ENCODE measurements at places on chromosomes 12 and 14.

DNA sequence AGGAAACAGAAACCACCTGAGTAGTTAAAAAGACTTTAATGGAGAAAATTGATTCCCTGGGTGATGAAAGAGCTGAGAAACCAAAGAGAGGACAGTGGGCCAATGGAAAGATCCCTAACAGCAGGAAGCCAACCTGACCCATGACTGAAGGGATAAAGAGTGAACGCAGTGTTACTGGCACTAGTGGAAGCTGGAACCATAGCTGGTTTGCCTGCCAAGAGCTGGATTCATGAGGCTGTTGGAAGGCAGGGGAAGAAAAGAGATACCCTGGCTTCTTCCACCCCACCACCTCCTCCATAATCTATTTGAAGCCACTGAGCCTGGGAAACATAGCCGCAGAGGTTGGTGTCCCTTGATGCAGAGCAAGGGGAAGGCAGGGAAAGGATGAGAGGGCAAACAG lies 125.5 kb upstream of the PRKD1 start:
- no peak for DNase-seq

- DNase-seq, result no peak
Measured at GRCh38 chr14:20606190-20606901, 15.2 kb upstream of the RNASE12 start.

GRCh38 chr14:100214770-100215083 lies 24.2 kb upstream of the YY1 start:
- no peak for DNase-seq

DNA sequence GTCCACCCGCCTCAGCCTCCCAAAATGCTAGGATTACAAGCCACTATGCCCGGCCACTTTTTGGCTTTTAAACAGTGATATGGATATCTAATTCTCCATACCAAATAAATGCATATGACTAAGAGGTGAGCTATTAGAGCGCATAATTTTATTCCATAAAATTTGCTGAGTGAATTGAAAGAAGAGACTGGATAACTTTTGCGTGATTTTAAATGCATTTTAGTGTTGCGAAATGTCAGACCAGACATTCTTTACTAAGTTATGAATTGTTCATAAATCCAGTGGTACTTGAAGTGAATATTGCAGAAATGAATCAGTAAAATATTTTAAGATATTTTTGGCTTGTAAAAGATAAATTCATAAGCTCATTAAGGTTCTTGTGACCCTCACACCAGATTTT lies 50.9 kb upstream of the DIP2B start:
- no peak for DNase-seq

DNA sequence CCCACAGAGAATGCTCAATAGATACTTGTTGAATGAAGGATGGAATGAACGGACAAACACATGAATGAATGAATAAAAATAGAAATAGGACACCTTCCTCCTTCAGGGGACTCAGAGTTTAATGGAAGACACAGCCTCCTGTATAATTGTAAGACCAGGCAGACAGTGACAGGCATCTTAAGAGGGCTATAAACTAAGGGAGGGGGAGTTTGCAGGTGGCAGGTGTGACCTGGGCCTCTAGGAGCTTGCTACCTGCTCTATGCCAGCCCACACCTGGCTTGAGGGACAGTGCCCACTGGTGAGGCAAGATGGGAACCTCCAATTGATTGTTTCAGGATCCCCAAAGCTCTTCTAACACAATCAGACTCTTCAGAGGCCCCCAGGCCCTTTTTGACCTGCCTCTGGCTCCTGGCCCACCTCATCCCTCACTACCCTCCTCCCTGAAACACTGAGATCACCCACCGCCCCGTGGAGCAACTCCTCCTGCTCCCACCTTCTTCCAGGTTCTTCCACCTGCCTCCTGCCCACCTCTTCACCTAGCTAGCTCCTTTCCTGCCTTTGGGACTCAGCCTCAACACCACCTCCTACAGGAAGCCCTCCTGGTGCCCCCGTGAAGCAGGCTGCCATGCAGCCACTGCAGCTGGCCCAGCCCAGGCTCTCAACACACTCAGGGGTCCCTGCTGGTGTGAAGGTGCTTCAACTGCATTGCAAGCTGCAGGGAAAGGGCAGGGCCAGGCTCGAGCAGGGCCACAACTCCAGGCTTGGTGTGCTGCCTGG lies 9.4 kb downstream of the SERPINA3 start:
- no peak for DNase-seq

DNA sequence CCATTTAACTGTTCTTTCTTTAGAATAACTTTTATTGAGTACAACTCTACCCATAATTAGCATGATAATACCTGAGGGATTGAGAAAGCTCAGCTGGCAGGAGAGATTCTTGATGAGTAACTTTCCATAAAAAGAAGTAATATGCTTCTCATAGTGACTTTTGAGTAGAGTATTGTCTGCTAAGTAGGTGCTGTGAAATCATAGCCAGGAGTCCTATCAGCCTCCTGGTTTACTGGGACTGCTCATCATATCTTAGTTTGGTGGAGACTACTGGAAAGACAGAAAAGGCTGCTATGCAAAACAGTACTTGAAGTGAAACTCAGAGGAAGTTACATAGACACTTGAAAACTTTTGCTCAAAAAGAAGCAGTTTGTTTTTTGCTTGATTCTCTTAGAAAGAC lies 113.3 kb upstream of the ATP2B1 start:
- DNase-seq, result no peak

DNA sequence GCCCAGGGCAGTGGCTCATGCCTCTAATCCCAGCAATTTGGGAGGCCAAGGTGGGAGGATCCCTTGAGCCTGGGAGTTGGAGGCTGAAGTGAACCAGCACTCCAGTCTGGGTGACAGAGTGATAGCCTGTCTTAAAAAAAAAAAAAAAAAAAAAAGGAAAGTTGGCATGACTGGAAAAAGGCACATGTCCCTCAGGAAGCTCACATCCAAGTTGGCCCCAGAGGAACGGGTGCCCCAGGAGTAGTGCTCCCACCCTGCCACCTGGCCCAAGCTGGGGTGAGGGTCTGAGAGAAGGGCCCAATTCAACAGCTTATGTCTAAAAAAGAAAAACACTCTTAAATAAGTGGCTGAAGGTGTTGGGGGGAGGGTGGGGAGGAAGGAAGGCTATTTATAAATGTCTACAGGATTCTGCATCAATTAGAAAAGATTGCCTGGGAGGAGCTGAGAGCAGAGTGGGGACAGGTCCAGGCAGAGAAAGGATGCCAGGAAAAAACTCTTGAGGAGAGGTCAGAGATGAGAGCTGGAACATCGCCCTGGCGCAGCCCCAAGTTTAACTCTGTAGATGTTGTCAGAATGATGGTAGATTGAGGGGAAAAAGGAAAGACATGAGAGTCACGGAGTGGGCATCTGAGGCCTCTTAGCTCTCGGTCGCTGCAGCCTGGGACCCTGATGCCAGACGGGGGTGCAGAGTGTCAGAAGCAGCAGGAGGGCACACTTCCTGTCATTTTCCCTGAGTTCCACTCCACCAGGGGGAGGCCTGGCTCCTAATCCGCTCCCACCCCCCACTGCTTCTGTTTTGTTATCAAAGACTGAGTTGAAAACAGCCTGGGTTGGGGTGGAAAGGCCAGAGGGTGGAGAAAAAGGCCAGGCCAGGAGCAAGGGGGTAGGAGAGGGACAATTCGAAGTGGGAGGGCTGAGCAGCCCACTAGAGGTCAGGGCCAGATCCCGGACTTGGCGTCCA lies 7.3 kb downstream of the SPRYD3 start:
- DNase-seq, result no peak

DNA sequence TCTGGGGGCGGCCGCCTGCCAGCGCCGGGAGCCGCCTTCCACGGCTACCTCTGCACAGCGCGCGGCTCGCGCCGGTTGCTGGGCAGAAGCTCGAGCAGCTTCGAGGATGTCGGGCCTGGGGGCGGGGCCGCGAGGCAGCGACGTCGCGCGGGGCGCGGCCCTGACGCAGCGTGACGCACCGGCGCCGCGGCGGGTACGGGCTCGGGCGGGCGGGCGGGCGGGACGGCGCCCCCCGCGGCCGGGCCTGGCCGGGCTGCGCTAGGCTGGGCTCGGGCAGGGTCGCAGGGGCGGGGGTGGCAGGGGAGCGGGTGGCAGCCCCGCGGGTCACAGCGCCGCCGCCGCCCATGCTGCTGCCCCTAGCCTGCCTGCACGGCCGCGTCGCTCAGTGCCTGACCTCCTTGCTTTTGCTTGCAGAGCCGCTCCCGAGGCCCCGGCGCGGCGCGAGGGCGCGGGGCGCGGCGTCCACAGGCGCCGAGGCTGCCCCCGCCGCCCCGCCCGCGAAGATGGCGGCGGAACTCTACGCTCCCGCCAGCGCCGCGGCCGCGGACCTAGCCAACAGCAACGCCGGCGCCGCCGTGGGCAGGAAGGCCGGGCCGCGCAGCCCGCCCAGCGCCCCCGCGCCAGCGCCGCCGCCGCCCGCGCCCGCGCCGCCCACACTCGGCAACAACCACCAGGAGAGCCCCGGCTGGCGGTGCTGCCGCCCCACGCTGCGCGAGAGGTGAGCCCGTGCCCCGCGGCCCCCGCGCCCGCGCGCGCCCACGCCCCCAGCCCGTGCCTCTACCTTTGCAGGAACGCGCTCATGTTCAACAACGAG lies at the start of gene BTBD6:
TSS of gene BTBD6 (plus strand) at position 166 of the 814 bp plus-strand sequence. CDS start at position 345, 179 bp downstream.
- peak; percentile 73 for DNase-seq

GRCh38 chr14:20631880-20632389 lies 9.6 kb downstream of the OR6S1 start:
- DNase-seq, result no peak

Data from activated CD4-positive, CD25-positive, alpha-beta regulatory T cell treated with anti-CD3 and anti-CD28 coated beads, Interleukin-2, amount 50 U/mL, for 16 hours (primary cell).